Kidney epithelial cell (primary cell): ENCODE measurements at places on chromosomes 2 and 18.

DNA sequence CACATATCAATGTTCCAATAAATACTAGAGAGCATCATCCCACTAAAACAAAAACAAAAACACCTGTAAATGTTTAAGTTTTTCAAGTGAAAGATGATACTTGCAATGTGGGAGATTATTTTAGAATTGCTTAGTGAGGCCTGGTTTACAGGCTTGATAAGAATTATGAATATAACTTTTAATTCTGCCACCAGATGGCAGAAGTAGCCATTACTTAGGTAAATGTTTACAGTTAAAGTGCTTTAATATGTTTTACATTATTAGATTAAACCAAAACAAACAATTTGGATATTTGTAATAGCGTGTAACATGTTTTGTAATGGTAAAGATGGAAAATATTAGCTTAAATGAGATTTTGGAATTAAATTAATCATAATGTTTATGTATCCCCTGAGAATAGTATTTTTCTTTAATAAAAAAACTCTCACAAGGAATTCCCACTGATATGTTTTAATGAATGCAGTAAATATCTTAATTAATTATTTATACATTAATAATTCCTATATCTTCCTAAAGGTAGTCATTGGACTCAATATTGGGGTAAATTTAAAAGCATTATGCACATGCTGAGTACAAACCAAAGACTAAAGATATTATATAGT, 522.0 kb downstream of the SPAG16 start:
- DNase-seq: no peak

- DNase-seq: peak; percentile 48
These were observed 137.5 kb downstream of the DYM start for GRCh38 chr18:49322765-49323490.

DNA sequence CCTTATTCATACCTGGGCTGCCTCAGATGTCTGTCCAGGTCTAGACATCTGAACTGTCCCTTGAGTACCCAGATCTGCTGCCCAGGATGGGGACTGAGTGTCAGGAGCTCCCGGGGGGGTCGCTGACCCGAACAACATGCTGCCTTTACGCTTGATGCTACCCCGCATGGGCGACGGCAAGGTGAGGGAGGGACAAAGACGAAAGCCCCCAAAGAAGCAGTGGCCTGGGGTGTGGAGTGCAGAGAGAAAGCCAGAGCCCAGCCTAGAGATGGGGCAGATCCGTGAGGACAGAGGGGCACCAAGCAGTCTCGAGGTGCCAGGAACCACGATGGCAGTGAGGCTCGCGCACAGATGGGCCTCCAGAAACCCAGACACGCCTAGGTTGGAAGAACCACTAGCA, 234.7 kb downstream of the ATAD2B start:
- DNase-seq: no peak

- no peak for DNase-seq
These were observed 821.4 kb downstream of the RNF144A start for GRCh38 chr2:7738596-7738995.

DNA sequence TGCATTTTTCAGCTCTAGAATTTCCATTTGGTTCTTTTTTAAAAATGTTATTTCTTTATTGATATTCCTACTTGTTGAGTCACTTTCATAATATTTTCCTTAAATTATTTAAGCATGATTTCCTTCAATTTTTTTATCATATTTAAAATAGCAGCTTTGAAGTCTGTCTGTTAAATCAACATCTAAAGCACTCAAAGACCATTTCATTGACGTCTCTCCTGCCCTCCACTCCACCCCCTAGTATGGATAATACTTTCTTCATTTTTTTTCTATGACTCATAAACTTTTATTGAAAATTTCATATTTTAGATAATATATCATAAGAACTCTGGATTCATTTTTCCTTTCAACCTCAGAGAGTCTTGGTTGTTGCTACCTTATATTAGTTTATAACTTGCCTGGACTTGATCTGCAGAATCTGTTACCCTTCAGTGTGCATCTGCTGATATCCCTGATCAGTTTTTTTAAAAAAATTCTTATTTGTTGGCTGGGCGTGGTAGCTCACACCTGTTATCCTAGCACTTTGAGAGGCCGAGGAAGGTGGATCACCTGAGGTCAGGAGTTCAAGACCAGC, 59.0 kb upstream of the ZNF396 start:
- DNase-seq: no peak

GRCh38 chr2:117523267-117523666, 291.2 kb upstream of the DDX18 start:
- peak; percentile 19 for DNase-seq
